ENCODE measurements at places on chromosomes 13 and 19.

DNA sequence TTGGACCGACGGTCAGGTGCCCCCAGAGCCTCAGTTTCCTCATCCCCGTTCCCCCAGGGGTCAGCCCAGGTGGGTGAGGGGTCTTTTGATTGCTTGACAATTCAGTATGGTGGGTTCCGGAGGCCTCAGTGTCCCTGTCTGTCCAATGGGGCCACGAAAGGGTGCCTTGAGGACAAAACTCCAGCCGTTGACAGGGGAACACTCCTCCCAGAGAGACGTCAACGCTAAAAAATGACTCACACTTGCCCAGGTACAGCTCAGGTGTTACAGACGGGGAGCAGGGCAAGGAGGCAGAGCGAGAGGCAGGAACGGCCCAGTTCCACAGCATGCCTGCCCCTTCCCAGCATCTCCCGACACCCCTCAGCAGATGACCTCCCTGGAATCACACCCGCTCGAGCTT lies 1.8 kb downstream of the TNFAIP8L1 start:
- no peak for DNase-seq

DNA sequence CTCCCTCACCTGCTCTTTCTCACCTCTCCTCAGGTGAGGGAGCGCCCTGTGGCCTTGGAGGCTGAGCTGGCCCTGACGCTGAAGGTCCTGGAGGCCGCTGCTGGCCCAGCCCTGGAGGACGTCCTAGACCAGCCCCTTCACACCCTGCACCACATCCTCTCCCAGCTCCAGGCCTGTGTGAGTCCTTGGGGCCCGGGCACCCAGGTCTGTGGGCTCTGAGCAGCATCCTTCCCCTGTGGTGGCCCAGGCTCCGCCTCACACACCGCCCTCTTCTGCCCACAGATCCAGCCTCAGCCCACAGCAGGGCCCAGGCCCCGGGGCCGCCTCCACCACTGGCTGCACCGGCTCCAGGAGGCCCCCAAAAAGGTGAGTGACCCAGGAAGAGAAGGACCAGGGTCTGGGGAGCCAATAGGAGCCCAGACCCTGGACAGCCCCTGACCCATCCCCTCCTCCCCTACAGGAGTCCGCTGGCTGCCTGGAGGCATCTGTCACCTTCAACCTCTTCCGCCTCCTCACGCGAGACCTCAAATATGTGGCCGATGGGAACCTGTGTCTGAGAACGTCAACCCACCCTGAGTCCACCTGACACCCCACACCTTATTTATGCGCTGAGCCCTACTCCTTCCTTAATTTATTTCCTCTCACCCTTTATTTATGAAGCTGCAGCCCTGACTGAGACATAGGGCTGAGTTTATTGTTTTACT lies 1.9 kb downstream of the IFNL1 start:
- DNase-seq: no peak

DNA sequence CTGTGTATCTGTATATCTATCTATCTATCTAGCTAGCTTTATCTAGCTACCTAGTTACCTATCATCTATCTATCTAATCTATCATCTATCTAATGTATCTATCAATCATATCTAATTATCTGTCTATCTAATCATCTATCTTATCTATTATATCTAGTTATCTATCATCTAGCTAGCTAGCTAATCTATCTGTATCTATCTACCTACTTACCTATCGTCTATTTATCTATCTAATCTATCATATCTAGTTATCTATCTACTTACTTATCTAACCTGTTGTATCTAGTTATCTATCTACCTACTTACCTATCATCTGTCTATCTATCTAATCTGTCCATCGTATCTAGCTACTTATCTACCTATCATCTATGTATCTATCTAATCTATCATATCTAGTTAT lies 17.9 kb downstream of the VSTM1 start:
- no peak for DNase-seq

DNA sequence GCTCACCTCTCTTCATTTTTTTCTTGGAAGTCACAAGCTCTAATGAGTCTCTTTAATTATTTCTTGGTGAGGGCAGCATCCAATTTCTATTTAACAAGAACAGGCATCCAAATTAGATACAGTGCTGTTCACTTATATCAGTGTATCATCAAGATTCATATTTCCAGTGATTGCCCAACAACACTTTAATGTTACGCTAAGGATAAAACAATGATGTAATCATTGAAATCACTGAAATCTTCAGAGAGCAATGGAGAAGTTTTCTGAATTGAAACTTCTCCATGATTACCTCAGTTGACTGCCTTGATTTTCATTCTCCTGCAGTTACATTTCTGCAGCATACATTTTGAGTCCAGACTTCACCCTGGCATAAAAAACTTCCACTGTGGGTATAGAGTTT lies 17.1 kb upstream of the LRCH1 start:
- no peak for DNase-seq

DNA sequence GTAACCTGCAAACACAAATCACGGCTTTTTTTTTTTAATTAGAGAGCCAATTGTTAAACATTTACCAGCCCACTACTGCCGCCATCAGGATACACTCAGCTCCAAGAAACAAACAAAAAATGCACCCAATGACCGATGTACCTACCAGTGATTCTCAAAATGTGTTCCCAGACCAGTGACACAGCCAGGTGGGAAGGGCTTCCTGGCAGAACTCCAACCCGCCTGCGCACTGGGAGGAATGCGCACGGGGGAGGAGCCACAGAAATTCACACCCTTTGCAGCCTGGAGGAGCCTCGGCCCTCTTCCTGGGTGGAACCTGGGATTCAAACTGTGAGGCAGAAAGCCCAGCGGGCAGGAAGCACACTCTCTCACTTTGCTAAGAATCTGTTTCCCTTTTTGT lies 255.9 kb downstream of the TBC1D4 start:
- DNase-seq: no peak

DNA sequence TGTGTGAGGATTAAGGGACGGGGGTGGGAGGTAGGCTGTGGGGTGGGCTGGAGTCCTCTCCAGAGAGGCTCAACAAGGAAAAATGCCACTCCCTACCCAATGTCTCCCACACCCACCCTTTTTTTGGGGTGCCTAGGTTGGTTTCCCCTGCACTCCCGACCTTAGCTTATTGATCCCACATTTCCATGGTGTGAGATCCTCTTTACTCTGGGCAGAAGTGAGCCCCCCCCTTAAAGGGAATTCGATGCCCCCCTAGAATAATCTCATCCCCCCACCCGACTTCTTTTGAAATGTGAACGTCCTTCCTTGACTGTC lies 5.5 kb downstream of the FOSB start:
- no peak for DNase-seq

DNA sequence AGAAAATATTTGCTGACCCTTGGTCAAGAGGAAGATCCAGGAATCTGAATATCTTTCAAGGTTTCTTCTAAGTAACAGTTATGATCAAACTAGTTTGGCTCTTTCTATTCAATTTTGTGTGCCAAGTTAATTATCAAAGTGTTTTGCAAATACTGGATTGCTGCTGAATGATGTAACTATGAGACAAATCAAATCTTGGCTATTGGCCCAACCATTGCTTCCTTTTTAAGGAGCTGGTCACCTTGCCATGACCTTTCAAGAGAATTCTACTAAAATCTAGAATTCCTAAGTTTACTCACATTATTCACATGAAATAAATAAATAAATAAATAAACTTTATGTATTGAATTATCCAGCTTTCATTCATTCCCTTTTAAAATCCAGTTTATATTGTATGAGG lies 371.8 kb downstream of the SLITRK6 start:
- DNase-seq: no peak

DNA sequence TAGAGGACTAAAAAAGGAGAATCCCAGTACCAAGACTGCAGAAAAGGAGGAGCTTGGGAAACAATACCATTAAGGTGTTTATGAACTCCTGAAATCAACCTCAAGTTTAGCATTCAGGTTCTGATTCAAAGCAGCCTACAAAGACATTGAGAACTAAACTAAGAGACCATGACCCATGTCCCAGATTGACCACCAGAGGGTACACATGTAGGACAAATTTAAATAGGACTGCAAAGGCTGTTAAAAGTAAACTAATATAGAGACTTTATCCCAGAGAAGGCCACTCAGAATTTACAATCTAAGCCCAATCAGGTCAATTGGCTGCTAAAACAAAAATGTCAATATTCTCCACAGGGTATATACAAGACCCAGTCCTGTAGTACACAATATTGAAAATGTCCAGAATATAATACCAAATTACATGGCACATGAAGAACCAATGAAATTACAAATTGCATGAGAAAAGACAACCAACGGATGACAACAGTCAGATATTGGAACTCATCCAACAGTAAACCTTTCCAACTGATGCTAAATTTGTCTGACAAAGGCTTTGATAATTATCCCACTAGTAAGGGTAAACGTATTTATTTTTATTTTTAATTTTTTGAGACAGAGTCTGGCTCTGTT lies 682.4 kb downstream of the UQCRFS1 start:
- DNase-seq: no peak

DNA sequence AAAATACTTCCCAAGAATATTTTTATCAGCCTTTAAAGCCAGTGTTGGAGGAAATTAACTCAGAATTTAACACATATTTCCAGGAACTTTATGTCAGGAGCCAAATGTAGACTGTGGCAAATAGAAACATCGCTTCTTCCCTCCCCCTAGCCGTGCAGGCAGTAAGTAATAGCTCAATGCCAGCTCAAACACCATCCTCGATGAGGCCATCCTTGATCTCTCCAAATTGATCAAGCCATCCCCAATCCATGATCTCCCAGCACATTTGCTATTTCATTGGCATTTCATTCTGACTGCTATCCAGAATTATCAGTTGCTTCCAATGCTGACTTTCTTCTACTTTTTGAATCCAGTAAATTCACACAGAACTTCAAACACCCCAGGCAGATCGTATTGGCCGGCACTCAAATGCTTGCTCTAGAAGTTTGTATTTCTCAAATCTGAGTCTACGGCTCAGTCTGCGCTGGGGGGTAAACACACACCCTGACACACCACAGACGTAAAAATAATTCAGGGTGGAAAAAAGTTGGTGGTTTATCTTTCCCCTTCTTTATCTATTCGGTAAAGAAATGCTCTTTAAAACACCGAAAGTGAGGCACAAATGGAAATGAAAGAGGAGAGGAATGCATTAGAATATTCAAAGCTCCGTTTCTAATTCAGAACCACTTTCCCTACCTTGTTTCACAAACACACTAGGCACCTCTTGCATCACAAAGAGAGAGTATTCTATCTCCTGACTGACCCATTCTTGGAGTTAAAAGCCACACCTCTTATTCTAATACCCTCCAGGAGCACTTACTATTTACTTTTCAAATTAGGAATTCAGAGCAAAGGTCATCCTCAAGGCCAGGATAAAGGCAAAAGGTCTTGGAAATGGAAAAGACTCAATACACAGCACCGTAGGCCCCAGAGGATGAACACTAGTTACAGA lies 991 bp downstream of the OBI1 start:
- DNase-seq: no peak

- no peak for DNase-seq
Observed at GRCh38 chr13:25920277-25920676, 131.5 kb downstream of the SHISA2 start.

GRCh38 chr19:32020538-32020937 lies 324.9 kb upstream of the ZNF507 start:
- DNase-seq: no peak

- no peak for DNase-seq
Observed at GRCh38 chr19:53131085-53131590, 1.6 kb downstream of the ZNF415 start.

DNA sequence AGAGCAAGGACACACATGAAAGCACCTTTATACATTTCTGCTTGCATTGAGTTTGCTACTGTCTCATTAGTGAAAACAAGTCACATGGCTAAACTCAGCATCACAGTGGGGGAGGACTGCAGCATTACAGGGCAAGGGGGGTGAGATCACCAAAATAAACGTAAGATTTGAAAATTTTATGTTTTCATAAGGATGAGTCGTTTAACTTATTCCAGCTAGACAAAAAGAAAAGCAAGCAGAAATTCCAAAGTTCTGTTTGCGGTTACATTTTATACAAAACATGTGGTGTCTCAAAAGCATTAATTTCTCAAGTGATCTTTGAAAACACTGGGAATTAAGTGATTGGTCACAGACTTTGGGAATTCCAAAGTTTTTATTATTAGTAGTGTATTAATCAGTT lies 261.4 kb upstream of the RXFP2 start:
- no peak for DNase-seq

DNA sequence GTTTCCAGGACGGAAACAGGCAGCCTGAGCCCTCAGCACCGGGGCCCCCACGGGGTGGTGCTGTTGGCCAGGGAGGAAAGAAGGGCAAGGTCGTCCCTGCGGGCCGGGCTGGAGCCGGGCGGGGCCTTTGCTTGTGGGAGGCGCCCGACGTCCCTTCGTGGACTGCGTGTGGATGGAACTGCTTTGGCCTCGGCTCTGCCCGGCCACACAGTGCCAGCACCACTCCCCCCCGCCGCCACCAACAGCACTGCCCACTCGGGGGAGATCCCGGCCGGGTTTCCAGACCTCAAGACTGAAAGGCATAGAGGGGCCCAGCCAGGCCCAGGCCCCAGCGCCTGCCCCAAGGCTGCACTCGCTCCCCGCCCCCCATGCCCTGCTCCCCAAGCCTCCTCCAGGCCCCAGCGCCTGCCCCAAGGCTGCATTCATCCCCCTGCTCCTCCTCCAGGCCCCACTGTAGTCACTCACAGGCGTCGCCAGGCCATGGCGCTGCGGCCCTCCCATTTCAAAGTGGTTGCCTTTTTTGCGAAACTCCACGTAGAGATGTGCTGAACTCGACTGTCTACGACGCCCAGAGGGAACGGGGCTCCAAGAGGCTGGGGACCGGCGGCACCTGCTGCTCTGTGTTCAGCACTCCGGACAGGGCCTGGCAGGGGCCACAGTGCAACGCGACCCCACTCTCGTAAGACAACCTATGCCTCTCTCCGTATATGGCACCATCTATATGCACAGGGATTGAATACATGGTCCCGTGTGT lies 22.5 kb downstream of the C13orf46 start:
- DNase-seq: no peak

DNA sequence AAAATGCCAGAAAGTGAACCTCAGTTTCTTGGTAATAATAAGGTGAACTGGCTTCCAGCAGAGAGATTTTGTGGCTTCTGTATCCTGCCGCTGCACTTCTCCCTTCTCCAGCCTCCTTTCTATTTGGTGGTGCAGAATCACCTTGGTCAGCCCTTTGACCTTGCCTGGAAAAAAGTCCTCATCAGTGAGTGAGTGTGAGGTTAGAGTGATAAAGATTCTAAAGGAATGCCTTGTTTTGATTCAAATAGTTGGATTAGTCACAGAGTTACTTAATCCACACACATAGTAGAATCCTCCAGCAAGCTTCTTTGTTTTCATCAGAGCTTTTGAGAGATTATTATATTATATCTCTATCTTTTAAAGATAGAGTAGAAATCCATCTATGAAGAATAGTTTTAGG lies 140.9 kb downstream of the KCNRG start:
- DNase-seq: no peak

- DNase-seq: no peak
Observed at GRCh38 chr19:4288091-4288777, 9.2 kb downstream of the SHD start.

- no peak for DNase-seq
Observed at GRCh38 chr19:1235625-1236538, 1.9 kb downstream of the CBARP start.

All from NCI-H2171 (cell line).